Esophagus (tissue), 2 donors: ENCODE measurements at places on chromosomes 4 and X. TPM values are rescaled to one million over a fixed set of nuclear protein-coding genes. Genes with fewer than 3 reads are reported as not detected.

WWC2 gene
- 3.4 TPM for polyA plus RNA-seq

ADGRL3 gene
- 0.20 TPM for polyA plus RNA-seq

MAGEB2 gene
- polyA plus RNA-seq = not detected

GPAT3 gene
- 4.4 TPM for polyA plus RNA-seq
